ENCODE measurements at places on chromosomes 5 and 9. TPM values are rescaled to one million over a fixed set of nuclear protein-coding genes. Genes with fewer than 3 reads are reported as not detected.

GRCh38 chr5:172281346-172281745 lies 2.2 kb downstream of the UBTD2 start:
- DNase-seq, result no peak

Gene CARTPT
- total RNA-seq, result not detected

Gene FANCC
- 9.9 TPM for total RNA-seq

DNA sequence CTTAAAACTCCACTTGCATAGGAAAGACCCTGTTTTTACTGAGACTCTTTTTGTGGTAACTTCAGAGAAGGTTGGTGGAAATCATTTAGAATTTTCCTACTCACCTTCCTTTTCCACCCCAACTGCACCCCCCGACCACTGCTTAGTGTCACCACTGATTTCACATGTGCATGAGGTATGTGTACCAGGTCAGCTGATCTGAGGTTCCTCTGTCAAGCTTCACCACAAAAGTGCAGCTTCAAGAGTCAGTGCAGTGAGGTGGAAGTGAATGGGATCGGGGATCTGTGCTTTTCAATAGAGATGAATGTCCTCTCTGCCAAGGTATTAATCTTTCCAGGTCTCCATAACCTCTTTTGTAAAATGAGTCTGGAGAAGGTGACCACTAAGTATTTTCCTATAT lies 260.5 kb upstream of the WWC1 start:
- no peak for DNase-seq

DNA sequence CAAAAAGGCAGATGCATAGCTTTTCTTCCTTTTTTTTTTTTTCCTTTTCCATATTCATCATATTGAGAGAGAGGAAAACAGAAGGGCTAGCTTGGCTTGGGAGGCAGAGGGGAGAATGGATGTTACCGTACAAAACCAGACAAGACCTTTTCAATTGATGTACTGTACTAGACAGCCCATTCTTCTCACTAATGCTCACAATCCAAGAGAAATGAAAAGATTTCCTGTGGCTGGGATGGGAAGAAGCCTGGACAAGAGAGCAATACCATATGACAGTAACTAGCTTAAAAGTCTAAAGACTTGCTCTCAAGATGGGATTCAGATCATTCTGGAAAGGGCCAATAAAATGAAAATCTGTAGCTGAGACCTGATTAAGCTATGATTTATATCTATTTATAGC lies 3.4 kb downstream of the CEMIP2 start:
- no peak for DNase-seq

DNA sequence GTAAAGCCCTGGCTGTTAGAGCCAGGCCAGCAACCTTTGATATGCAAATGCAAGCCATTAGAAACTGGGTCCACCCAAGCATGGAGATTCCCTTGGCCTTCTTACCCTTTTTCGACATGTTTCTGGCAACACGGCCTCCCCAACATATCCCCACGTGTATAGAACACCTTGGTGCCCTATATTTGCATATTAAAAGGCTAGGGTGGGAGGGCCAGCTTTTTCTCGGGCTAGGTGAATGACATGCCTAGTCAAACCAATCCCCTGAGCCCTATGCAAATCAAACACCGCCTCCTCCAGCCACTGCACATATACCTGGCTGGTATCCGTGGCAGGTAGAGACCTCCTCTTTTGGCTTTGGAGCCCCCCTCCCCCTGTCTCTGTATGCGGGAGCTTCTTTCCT lies 55.6 kb upstream of the ZFR start:
- DNase-seq, result no peak

DNA sequence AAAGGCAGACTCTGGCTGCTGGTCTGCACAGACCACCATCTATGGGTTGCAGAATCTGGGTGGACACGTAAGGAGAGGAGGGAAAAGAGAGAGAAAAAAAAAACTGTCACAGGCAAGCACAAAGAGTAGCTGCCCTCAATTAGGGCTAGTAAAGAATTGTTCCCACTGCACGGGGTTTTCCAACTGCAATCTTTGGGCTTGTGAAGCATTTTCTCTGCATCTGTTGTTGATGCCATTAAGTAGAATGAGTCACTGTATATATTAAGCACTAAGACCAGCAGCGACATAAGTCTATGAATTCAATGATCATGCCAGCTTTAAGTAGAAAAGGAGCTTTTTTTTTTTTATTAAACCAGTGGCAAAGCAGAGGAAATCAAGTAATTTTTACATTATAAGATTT lies 40.2 kb downstream of the MED10 start:
- DNase-seq, result no peak

DNA sequence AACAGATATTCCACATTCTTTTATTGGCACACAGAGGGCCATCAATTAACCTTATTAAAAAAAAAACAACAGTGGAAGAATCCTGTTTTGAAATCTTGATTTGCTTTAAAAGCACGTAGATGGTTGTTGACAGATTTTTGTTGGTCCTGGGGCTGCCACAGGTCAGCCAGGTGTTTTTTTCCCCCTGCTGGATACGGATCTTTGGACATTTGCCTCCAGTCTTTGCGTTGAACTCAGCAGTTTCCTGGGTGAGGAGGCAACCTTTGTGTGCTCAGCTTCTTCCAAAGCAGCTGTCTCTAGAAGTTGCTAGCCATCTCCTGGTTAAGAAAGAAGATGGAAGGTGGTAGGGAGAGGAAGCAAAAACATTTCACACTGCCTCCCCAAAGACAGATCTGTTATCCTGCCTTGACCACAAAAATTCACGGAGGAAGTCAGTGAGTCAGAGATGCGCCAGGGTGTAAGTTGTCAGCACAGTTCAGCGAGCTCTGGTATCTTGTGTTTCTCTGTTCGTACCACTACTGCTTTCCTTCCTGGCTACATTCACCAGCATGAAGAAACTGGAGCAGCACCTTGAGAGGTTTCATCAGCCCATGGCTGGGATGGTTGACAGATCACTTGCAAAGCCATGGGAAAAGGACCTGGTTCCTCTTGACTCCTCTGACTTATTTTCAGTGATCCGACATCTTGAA lies 207.3 kb downstream of the ARHGAP26 start:
- DNase-seq, result peak; percentile 87

Gene SFXN1
- 30.3 TPM for total RNA-seq

DNA sequence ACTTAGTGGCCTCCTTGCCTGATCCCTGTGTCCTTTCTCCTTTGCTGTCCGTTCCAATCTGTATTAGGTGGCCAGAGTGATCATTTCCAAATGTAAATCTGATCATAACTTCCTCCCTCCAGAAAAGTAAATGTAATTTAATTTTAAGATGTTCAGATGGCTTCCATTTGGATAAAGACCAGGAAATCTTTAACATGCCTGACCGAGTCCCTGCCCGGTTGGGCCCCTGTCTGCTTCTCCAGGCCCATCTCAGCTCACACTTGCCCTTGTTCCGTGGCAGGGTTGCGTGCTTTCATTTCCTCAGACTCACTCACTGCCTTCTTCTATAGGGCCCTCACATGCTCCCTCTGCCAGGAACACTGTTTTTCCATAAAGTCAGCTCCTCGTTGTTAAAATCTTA lies 7.6 kb downstream of the MAP3K1 start:
- DNase-seq, result no peak

Data from natural killer cell (primary cell).